ENCODE measurements at places on chromosomes 2 and 18.

DNA sequence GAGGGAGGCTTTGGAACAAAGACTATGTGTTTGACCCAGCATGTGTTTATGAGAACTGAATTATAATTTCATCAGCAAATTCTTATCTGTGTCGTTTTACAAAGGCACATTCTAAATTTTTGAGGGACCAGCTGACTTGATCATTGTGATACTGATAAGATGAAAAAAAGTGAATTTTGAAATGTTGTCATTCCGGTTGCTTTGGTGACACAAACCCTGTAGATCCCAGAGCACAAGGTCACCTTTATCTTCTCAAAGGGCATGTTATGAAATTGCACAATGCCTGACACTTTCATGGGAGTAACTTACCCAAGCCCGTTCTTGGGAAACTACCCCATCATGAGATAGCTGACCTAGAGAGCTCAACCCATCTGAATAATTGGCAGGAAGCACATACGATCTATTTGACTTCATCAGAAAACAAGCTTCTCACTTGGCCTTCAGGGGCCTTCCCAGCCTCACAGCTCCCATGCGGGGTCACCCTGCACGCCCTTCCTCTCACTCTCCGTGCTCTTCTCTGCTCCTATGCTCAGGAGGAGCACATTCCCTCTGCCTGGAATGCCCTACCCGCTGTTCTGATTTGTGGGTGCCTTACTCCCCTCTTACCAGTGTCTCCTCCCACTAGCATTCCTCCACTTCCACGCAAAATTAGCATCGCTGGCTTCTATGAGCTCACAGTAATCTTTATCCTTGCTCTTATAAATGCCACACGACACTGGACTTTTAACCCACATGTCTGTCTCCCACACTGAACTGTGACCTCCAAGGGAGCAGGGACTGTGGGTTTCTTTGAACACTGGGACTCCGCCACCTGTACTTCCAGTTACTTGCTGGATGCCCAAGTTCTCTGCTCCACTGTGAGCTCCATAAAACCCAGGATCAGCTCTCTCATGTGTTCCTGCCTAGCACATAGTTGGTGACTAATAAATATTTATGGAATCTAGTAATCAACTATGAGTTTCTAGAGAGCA lies 555.8 kb upstream of the ID2 start:
- DNase-seq, result peak; percentile 21

DNA sequence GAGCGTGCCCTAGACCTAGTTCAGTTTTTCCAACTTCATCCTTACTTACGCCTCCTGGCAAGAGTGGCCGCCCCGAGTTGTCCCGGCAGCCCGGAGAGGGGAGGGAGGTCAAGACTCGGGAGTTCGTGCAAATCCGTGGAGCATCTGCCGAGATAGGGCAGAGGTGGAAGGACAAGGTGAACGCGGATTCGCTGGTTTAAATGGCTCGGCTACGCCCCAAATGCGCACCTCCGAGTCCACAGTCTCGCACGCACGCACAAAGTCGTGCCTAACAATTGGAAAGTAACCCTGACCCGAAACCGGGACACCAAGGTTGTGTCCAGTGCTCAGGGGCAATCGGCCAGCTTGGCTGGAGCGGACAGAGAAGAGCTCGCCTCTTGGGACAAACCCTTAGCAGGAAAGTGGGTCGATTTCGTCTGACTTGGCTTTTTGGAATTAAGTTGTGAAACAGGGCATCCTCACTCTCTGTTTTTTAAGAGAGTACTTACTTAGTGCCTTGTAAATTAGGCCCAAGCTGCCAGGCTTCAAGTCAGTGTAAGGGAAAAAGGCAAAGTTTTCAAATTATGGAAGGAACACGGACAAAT lies 726 bp upstream of the SS18 start:
- DNase-seq, result no peak

DNA sequence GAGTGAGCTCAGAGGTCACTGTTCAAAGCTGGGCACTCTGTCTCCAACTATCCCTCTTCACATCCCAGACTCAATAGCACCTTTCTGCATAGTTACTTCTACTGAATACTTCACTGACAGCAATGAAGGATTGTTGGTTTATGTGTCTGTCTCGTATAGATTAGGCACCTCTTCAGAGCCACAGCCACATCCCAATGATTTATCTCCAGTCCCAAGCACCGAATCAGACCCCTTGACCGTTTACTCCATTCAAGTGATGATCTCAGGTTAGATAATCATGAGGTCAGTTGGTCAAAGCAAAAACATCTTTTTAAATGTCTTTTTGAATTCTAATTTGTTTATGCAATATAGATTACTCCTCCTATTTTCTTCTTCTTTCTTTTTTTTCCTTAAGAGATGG lies 14.7 kb downstream of the NEDD4L start:
- DNase-seq, result peak; percentile 42

- DNase-seq, result no peak
These were observed 285.7 kb downstream of the EPHA4 start for GRCh38 chr2:221286406-221286805.

DNA sequence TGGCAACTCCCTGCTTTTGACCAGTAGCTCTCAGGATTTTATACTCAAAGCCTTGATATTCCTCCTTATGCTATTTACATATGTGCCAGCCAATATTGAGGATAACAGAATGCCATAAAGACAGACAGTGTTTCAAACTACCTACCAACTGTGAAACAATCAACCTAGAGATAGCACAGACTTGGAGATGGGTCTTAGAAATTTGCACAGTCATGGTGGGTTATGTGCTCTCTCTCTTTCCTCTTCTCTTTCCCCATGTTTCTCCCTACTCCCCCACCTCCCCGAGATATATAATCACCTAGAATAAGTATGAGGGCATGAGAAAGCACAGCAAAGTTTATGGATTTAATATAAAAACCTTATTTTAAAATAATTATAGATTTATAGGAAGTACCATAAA lies 24.2 kb upstream of the SUCLG1 start:
- DNase-seq, result no peak
